Glomerular endothelial cell (primary cell): ENCODE measurements at places on chromosomes 3 and 15.

GRCh38 chr3:123926396-123926795 lies 34.6 kb downstream of the CCDC14 start:
- no peak for DNase-seq

DNA sequence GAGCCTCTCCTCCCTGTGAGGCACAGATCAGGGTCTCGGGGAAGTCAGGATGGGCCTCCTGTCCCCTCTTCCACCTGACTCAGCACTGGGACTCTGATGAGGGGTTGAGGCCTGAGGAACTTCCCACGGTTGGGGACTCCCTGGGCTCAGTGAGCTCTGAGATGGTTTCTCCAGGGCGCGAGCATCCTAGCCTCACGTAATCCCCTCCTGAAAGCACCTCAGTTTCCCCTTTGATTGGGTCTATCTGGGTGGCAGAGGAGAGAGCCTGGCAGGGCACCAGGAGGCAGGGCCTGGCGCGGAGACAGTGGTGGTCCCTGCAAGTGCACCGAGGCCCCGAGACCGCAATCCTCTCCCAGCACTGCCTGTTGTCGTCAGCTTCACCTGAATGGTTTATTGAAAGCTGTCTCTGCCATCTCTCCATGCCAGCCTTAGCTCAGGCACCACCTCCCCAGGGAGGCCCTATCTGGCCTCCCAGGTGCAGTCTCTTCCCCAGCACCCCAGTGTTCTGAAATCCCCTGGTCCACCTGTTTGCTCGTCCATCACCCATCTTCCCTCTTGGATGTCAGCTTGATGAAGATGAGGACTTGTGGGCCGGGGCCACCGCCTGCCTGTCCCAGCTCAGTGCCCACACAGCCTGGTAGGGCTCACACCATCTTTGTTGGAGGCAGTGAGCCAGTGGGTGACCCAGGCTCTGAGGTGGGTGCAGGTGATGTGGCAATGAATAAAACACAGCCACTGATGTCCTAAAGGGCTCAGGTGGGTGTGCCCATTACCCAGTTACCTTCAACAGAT lies 52.2 kb upstream of the PCSK6 start:
- no peak for DNase-seq

DNA sequence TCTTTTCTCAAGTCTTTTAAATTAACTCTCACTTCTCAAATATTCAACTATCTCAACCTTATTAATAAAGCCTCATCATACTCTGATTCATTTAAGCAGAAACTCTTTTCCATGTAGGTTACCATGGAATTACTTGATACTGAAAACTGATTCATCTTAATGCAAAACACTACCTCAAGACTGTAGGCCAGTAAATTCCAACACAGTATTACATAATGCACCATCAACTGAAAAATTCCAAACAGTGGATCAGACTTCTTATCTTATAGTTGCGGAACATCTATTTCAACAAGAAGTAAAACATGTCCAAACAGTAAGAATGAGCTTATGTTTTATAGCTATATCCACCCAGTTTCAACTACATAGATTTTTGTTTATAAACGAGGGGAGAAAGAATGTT lies 124.5 kb downstream of the PEAK1 start:
- no peak for DNase-seq

DNA sequence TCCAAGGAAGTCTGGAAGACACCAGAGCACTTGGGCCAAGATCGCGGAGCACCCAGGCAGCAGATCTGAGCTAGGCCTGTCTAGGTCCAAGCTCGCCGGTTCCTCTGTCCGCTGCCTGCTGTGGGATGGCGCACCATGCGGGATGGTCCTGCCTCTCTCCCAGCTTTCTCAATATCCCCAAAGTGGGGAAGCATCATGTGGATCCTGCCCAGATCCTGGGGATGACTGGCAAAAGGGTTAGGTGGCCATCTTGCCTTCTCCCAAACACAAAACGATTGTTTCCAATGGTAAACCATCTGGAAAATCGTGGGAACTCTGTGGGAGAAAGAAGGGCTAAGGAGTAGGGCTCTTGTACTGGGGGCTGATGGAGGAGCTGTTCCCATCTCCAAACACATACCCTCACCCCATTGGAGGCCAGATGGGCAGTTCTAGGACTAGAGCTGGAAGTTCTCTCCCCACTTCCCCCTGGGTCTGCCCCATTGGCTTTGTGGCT lies 8.9 kb downstream of the PRKCD start:
- DNase-seq: no peak

DNA sequence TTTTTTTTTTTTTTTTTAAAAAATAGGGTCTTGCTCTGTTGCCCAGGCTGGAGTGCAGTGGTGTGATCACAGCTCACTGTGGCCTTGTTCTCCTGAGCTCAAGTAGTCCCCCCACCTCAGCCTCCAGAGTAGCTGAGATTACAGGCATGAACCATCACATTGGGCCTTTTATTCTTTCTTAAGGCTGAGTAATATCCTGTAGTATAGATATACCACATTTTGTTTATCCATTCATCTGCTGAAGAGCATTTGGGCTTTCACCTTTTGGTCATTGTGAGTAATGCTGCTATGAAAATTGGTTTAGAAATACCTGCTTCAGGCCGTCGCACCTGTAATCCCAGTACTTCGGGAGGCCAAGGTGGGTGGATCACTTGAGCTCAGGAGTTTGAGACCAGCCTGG lies 42.6 kb downstream of the PAQR5 start:
- DNase-seq: no peak

GRCh38 chr3:152269831-152270734 lies 1.4 kb downstream of the MBNL1 start:
- DNase-seq: no peak

DNA sequence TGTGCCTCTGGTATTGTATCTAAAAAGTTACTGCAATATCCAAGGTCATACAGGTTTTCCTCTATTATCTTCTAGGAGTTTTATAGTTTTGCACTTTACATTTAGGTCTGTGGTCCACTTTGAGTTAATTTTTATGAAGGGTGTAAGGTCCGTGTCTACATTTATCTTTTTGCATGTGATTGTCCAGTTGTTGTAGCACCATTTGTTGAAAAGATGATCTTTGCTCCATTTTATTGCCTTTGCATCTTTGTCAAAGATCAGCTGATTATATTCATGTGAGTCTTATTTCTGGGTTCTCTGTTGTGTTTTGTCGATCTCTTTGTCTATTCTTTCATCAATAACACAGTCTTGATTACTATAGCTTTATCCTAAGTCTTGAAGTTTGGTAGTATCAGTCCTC lies 6.7 kb downstream of the CHRNA7 start:
- no peak for DNase-seq

DNA sequence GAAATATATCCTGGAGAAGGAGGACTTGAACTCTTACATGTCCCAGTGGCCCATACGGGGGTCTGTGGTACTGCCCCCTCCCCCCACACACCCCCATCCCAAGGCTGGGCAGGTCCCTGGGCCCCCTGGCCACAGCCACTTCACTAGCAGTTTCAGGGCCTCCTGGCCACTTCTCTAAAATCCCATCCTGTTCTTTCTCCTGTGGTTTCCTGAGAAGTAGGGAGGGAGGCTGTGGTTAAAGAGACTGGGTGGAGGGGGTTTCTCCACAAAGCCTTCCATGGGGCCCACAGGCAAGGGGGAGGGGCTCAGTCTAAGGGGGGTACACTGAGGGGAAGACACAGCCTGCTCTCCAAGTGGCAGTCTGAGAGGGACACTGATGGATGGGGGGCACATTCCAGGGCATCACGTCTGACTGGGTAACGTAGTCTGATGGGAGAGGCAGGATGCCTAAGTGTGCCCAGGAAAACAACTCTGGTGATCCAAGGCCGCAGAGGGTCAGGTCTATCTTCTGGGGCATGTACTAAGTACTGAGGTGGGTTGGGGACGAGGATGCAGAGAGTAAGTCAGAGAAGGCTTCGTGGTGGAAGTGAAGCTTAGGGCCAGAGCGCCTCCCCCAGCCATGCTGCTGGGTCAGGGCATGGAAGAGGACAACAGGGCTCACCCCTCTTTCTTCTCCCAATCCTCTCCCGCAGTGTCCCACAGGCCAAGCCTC lies 48.0 kb upstream of the C15orf39 start:
- no peak for DNase-seq

DNA sequence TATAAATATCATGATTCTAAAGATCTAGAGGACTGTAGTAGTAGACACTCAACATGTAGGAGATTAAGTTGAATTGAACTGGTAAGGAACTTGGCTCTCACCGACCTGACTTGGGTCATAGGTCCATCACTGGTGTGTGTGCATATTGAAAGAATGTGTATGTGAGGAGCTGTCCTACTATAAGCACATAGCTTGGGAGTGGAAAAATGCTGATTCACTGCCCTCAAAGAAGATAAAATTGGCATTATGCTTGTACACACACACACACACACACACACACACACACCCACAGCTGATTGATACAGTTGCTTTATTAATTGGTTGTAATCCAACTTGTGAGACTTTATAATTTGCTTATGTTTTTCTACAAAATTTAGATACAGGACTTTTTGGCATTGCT lies 411.0 kb upstream of the NR2F2 start:
- DNase-seq: no peak

DNA sequence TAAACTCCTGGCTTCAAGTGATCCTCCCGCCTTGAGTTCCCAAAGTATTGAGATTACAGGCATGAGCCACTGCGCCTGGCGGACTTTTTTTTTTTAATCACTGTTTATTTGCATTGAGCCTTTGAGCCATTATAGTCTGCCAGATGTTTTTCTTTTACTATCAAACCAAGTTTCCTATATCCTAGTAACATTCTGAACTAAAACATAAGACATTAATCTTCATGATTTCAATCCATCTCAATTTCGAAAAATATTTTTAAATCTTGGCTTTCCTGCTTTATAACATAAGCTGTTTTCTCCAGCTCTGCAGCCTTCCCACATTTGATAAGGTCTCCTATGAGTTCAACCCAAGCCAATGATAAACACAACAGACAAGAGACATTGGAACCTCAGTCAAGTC lies 75.4 kb downstream of the UMPS start:
- DNase-seq: no peak

DNA sequence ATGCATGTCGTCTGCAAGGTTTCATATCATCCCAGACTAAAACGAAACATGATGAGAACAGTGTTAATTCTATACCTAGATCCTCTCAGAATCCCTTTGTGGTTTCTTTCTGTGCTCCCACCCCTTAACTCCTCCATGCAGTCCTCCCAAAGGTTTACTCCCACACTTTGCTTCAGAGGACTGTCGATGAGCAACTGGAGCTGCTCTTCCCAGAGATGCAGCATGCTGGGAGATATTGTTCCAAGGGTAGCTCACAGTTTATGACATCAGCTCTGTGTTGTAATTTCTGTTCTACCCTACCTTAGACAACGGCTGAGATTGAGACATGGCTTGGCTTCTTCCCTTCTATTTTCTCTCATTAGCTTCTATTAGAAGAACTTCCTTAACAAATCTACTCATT lies 313.0 kb upstream of the COL8A1 start:
- no peak for DNase-seq

GRCh38 chr3:176734146-176734545 lies 463.1 kb downstream of the TBL1XR1 start:
- no peak for DNase-seq

- no peak for DNase-seq
These were observed 17.9 kb downstream of the NR2F2 start for GRCh38 chr15:96348112-96349027.

GRCh38 chr3:144032531-144033239 lies 61.1 kb downstream of the DIPK2A start:
- no peak for DNase-seq

- DNase-seq: no peak
These were observed 11.3 kb upstream of the RAF1 start for GRCh38 chr3:12675115-12675810.

DNA sequence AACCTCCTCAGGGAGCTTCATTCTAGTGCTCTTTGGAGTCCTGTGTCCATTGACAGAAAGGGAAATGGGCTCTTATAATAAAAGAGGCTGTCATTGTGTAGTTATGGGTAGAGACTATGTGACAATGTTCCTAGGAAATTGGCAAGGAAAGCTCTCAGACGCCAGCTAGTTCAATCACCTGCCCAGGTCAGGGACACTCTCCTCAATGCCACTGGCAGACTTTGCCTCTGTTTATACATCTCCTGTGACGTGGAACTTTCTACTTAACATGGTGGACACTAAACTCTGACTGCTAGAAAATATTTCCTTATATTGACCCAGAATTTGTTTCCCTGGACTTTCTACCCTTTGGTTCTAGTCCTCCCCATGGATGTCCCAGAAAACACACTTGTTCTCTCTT lies 2.8 kb downstream of the EFCAB12 start:
- DNase-seq: no peak

DNA sequence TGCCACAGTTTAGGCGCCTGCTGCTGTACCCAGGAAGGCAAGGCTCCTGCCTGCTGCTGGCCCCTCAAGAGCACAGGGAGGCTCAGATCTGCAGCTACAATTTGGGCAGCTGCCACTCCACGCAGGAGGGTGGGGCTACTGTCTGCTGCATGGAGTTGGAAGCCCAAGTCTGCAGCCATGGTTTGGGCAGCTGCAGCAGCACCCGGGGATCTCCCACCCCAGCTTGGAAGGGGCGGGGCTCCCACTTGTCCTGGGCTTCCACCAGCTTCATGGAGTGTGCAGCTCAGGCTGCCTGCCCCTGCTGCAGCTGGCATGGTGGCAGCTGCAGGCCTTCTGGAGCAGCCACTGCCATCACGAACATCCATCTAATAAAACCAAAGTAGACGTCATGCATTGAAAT lies 512.9 kb downstream of the PYDC2 start:
- DNase-seq: no peak

- DNase-seq: no peak
These were observed 171.0 kb upstream of the MBNL1 start for GRCh38 chr3:152097770-152098169.

GRCh38 chr3:12706504-12707253 lies 42.8 kb upstream of the RAF1 start:
- DNase-seq: no peak

GRCh38 chr3:4586381-4586780 lies 93.2 kb downstream of the ITPR1 start:
- DNase-seq: no peak

GRCh38 chr15:43441316-43441715 lies 51.6 kb downstream of the TP53BP1 start:
- no peak for DNase-seq

DNA sequence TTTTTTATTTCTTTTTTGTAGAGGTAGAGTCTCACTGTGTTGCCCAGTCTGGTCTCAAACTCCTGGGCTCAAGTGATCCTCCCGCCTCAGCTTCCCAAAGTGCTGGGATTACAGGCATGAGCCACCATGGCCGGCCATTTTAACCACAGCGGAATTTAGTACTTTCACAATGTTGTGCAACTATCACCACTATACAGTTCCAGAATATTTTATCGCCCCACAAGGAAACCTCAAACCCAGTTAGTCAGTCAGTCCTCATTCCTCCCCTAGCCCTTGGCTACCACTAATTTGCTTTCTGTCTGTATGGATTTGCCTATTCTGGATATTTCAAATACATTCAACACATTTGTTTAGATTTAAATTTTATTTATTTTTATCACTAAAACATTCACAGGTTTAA lies 15.5 kb upstream of the HOMER2 start:
- DNase-seq: no peak
